ENCODE measurements at places on chromosomes 5 and 9.
A peak's percentile ranks its signal among the peaks of the same experiment; 100 is the strongest.

GRCh38 chr9:91195372-91196012 is 166.2 kb downstream of the AUH start:
- H3K4me3 ChIP-seq: peak overlapping the region; percentile 94
- peaks cover 19% of the 10 kb centered on the region for H3K36me3 ChIP-seq
- H3K27me3 ChIP-seq: no peaks in the 10 kb centered on the region
- no peak for DNase-seq
- peaks cover 31% of the 10 kb centered on the region for H3K4me1 ChIP-seq
- H3K27ac ChIP-seq: no peak overlapping the region

- no peak overlapping the region for H3K4me3 ChIP-seq
- H3K36me3 ChIP-seq: no peaks in the 10 kb centered on the region
- peaks cover 9% of the 10 kb centered on the region for H3K27me3 ChIP-seq
- DNase-seq: no peak
Measured at GRCh38 chr9:93686880-93687236, 110.5 kb downstream of the PHF2 start.

- H3K4me3 ChIP-seq: no peak overlapping the region
- H3K27ac ChIP-seq: no peak overlapping the region
- no peak for DNase-seq
- peaks cover 14% of the 10 kb centered on the region for H3K27me3 ChIP-seq
Measured at GRCh38 chr9:99437145-99437544, 215.1 kb downstream of the SEC61B start.

DNA sequence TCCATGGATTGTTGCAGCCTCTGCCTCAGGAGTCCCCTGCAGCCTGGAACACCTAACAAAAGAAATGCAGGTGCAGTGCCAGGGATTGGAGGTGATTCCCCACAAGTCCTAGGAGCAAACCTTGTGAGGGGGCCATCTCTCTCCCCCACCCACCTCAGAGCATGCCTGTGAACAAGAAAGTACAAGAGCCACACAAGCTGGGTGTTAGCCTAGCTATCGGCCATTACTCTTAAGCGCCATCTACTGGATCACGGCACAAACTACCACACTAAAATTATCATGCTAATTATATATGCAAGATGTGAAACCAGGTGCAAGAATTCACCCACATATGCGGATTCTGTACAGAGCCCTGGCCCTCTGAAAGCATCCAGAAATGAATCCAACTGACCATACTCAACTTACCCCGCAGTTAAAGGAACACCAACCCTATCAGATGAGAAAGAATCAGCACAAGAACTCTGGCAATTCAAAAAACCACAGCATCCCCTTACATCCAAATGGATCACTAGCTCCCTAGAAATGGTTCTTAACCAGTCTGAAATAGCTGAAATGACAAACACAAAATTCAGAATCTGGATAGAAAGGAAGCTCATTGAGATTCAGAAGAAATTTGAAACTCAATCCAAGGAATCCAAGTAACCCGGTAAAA is 16.5 kb upstream of the PRSS3 start:
- H3K36me3 ChIP-seq: peaks cover 3% of the 10 kb centered on the region
- H3K4me1 ChIP-seq: no peaks in the 10 kb centered on the region
- DNase-seq: peak; percentile 61

DNA sequence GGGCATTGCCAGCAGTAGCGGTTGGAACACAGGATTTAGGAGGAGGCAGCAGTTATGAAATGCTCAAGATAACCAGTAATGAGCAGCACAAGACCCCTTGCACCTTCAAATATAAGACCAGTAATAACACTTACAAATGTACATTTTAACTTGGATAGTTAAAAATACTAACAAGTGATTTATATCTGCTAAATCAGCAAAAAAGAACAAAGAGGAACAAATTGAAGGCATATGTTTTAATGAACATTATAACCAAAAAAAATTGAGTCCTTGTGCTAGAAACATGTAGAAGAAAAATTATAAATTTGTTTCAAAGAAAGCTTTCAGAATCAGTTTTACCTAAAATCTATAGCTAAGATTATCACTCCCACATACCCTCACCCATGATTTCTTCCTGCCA is 52.0 kb downstream of the ALDH7A1 start:
- no peaks in the 10 kb centered on the region for H3K4me1 ChIP-seq
- H3K36me3 ChIP-seq: peaks cover 3% of the 10 kb centered on the region

DNA sequence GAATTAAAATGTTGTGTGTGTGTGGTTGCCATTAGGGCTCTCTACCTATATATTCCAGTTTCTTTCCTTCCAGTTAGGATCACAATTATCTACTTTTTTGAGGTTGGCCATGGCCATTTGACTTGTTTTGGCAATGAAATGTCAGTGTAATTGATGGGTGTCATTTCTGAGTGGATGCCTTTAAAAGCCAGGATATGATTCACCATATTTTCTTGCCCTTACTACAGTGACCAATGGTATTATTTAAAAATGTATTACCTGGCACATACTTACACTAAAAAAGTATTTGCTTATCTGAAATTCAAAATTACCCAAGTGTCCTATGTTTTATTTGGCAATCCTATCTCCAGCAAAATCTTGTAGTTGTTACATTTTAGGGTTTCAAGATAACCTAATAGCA is 258.7 kb upstream of the ACTBL2 start:
- no peaks in the 10 kb centered on the region for H3K27me3 ChIP-seq
- H3K27ac ChIP-seq: no peak overlapping the region
- H3K4me3 ChIP-seq: no peak overlapping the region
- no peaks in the 10 kb centered on the region for H3K36me3 ChIP-seq
- no peak for DNase-seq

All from effector memory CD8-positive, alpha-beta T cell (primary cell).